ENCODE measurements at places on chromosomes 12 and 14.

- DNase-seq = no peak
Observed at GRCh38 chr12:98319716-98320425, 195.5 kb upstream of the TMPO start.

- DNase-seq = no peak
Observed at GRCh38 chr12:31966558-31967205, 7.5 kb downstream of the RESF1 start.

DNA sequence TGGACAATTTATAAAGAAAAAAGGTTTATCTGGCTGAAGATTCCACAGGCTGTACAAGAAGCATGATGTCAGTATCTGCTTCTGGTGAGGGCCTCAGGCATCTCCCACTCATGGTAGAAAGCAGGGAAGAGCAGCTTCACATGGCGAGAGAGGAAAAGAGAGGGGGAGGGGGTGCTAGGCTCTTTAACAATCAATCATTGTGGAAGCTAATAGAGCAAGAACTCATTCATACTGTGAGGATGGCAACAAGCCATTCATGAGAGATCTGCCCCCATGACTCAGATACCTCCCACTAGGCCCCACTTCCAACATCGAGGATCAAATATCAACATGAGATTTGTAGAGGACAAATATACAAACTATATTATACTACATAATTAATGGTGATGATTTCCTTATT is 361.9 kb upstream of the FAR2 start:
- DNase-seq = no peak

DNA sequence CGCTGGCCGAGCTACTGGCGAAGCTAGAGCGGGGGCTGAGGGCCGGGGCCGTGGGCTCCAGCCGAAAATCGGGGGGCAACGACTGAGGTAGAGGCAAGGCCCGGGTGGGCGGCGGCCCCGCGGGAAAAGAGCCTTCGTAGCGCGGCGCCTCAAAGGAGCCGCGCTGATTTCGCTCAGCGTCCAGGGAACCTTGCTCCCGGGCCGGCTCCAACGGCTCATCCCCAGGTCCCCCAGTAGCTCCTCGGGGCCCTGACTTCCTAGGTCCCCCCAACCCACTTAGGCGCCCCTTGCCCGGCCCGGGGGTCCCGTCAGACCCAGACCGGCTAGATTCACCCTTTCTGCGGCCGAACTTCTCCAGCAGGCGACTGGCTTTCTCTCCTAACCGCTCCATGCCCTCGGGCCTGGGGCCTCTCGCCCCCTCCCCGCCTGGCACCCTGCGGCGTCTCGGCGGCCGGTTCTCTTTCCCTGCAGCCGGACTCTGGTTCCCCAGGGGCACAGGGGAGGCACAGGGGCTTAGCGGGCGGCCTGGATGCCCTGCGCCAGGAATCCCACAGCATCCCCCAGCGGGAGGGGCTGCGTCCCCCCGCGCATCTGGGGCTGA is 375 bp downstream of the AJUBA start:
- DNase-seq = no peak

- DNase-seq = no peak
Observed at GRCh38 chr12:40110586-40110985, 4.7 kb upstream of the SLC2A13 start.

DNA sequence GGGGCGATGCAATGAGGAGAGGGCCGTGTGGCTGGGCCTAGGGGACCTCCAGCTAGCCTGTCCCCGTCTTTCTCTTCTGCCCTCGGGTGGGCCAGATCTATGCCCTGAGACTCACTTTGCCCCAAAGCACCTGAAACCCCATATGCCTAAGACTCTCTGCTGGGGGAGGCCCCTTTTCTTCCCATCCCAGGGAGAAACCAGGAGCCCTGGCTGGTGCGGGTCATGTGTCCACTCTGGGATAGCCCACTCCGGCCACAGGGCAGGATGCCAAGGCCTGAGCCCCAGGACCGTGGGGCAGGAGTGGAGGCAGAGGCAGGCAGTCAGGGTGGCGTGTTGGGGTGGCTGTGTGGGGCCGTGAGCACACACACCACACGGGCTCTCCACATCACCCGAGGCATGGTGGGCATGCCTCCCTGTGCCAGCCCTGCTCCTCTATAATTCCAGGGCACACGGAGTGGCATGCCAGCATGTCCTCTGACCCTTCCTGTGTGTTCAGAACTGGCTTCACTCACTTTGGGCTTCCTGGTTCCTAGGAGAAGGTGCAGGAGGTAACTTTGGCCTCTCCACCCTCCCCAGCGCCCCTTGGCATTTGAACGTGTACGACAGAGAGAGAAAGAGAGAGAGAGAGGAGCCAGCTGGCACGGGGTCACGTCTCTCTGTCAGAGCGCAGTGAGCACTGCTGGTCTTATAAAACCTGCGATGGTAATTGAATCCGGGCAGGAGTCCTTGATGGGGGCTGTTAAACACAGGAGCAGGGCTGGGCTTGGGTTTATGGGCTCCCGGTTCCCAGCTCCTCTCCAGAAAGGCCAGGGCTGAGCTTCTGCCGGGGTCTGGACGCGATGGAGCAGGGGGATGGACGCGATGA is 144.2 kb downstream of the KIF26A start:
- no peak for DNase-seq

DNA sequence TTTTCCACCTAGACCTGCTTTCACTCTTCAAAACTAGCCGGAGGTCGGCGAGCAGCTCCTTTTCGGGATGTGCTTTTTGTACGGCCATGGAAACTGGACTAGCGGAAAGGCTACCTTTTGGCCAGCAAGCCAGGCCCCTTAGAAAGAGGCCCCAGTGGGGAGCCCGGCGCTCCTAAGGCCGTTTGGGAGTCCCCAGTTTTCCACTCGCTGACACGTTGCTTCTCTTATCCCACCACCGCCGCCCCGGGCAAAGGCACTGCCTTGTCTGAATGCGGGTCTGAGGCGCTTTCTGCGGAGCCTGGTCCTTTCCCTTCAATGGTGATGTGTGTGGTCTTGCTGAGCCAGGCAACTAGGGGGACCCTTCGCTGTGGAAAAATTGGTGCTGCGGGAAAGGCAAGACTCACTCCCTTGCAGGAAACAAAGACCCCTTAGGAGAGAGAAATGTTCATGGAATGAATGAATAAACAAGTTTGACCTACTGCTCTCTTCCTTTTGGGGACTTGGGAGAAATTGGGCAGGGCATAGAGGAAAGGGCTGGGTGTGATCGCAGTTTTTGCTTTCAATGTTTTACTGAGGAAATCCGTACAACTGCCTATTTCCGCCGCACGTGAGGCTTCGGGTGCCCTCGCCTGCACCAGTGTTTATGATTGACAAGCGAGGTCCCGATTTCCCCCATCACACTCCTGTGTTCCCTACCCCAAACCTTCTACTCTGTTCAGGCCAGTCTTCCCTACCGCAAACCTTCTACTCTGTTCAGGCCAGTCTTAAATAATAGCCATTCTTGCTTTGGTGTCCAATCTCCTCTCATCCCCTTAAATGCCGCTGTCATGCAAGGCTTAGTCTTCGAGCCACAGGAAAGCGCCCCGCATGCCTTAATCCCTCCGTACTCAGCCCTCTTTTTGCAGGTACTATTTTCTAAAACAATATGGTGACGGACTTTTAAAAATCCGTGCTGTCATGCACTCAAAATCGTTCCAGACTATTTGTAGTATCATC is 1.0 kb upstream of the SLC38A2 start:
- no peak for DNase-seq

- DNase-seq = no peak
Observed at GRCh38 chr12:104467346-104467837, 10.6 kb downstream of the CHST11 start.

GRCh38 chr14:99946652-99947489 is 118.4 kb upstream of the EVL start:
- peak; percentile 45 for DNase-seq

GRCh38 chr12:75658286-75658685 is 146.9 kb upstream of the KRR1 start:
- no peak for DNase-seq

- no peak for DNase-seq
Observed at GRCh38 chr12:117684471-117684870, 284.3 kb downstream of the KSR2 start.

DNA sequence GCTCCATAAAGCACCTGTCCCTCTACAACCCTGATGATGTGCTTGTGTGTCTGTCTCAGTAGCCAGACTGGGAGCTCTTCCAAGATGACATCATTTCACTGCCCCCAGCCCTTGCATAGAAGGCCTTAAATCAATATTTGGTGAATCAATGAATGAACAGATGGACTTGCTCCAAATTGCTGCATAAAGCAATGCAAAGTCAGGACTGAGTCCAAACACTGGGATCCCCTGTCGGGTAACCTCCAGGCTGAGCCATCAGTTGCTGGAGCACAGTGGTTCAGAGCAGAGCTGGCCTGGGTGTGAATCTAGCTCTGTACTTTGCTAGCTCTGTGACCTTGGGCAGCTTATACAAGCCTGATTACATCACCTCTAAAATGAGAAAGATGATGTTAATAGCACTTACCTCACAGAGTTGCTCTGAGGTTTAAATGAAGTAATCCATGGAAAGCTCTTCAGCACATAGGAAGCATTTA is 120.3 kb upstream of the VASH1 start:
- no peak for DNase-seq

Data from activated naive CD4-positive, alpha-beta T cell (primary cell).